ENCODE measurements at places on chromosomes 3 and 15.

DNA sequence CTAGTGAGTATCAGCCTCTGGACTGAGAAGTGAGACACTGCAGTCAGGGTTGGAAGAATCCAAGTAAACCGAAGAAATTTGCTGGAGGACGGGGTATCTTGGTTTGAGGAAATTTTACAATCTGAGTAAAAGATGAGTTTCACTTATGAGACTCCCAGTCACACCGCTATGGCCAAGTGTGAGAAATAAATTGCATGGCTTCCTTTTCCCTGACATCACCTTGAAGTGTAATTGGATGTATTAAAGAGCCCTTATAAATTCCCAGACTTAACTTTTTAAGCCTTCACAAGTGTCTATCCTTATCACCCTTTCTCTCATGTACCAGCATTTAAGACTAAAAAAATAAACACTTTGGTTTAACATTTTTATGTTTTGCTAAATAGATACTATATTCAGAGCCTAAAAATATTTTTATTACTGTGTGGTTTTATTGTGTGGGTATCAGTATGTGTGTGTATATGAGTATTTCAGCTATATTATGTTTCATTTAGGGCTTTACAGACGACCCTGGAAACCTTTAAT, 23.8 kb downstream of the USP3 start:
- no peak for DNase-seq

DNA sequence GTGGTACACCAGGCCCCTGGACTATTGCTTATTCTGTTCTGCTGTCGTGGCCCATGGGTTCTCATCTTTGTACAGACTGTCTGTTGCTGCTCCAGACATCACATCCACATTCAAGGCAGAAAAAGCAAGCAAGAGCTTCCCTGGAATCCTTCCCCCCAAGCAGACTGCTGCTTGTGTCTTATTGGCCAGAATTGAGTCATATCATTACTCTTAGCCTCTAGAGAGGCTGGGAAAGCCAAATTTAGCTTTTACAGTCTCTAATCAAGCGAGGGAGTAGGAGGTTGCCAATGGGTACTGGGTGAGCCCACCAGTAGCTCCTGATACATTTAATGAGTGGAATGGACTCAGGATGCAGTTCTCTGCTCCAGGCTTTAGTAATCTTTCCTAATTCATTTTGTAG, 39.4 kb downstream of the RAB6B start:
- DNase-seq, result no peak

DNA sequence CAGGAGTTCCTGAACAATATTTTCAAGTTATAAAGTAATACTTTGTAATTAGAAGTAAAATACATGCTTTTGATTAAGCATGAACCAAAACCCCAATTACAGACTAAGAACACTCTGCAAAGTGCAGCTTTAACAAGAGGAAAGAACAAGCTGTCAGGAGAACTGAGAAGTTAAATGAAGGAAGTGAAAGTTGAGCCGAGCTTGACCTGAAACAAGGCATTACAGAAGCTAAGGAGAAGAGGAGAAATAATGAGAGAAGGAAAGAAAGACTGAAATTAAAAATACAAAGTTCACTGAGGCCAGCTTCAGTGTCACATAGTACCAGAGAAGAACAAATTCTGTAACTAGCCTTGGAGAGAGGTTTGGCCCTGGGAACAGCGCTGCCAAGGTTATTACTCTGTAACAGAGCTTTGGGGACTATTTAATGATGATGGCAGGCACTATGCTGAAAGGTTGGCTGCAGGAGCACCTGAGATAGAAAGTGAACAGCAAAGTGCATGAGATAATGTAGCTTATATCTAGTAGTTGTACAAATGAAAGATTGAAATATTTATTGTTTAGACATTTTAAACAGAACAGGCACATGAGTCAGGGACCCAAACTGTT, 241.9 kb upstream of the PEX5L start:
- DNase-seq, result no peak

DNA sequence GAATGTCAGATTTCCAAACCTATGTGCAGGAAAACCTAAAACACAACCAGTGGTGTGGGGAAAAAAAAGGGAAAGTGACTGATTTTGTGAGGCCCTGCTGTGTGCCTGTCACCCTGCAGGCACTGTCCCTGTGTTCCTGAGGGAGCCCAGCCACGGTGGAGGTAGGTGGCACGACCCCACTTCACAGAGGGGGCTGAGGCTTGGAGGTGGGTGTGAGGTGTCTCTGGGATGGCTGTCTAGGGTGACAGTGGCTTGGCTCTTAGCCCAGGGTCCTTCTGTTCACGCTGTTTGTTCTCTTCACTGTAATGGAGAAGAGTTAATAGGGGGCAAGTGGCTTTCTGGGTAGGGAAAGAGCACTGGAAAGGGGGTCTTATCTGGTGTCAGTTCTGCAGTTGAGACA, 22.6 kb downstream of the RASGRF1 start:
- DNase-seq, result no peak

DNA sequence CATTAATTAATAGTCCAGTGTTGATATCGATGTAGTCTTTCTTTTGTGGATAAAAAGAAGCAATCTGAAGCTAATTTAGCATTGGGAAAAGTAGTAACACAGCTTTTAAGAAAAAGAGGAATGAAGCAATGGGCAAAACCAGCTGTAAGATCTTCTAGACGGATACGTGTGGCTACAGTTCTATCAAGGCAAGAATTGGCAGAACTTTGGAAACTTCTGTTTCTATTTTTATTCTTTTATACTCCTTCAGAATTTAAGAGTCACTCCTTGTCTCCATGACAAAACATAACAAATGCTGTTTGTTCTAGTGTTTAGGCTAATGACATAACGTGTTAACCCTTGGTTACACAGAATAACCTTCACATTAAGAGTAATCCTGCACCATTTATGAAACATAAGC, 289.2 kb downstream of the ROBO2 start:
- DNase-seq, result no peak

DNA sequence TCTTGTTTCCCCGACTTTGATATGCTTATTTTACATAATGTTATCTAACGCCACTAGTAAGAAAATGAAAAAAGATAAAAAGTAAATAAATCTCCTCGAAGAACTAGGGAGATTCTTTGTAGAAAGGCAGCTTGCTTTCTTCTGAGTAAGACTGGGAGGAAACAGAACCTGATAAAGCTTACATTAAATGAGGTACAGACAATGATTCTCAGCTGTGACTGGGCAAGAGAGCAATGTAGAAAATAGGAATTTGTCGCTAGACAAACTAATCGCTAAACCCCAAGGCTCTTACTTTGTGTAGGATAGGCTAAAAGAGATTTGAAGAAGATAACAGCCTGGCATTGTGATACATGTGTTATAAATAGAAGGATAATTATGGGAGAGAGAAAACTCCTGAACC, 919.0 kb upstream of the ALCAM start:
- DNase-seq, result no peak

DNA sequence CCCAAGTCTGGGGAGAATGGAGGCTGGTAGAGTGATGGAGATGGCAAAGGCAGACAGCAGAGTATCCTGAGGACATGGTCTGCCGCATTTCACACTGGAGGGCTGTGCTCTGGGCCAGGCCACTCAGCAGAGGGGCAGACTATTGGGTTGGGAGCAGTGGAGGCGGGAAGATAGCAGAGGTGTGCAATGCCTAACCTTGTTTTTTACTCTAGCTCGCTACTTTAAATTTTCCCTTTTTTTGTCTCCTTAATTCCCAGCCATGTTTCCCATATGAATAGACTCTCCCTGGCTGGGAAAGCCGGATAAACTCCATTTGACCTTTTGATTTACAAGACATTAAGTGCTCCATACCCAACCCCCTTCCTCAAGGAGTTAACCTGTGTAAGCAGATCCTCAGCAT, 33.5 kb upstream of the ST6GAL1 start:
- no peak for DNase-seq

GRCh38 chr3:175258763-175259162, 399.6 kb downstream of the NAALADL2 start:
- DNase-seq, result no peak

GRCh38 chr3:16816048-16816780, 68.5 kb upstream of the PLCL2 start:
- no peak for DNase-seq

DNA sequence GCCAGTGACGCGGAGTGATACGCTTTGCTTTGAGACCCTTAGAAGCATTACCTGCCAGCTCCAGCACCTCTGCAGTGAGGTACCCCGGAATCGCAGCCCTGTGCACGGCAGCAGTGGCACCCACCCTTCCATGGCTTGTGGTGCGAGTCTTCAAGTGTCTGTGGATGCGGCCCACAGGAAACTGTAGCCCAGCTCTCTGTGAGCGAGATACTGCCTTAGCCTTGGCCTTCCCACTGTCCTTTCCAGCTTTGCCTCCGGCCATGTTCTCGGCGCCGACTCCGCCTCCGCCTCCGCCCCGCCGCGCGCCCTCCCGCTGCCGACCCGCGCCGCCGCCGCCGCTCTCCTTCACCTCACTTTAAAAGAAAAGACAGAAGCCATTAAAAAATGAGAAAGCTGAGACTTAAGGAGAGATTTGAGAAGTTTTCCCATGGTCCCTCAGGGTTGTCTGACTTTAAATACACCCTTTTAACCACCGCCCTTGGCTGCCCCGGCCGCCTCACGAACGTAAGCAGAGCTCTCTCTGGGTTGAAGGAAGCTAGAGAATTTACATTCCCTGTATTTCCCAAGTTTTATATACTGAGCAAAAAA, 78.5 kb upstream of the FAM174B start:
- no peak for DNase-seq

DNA sequence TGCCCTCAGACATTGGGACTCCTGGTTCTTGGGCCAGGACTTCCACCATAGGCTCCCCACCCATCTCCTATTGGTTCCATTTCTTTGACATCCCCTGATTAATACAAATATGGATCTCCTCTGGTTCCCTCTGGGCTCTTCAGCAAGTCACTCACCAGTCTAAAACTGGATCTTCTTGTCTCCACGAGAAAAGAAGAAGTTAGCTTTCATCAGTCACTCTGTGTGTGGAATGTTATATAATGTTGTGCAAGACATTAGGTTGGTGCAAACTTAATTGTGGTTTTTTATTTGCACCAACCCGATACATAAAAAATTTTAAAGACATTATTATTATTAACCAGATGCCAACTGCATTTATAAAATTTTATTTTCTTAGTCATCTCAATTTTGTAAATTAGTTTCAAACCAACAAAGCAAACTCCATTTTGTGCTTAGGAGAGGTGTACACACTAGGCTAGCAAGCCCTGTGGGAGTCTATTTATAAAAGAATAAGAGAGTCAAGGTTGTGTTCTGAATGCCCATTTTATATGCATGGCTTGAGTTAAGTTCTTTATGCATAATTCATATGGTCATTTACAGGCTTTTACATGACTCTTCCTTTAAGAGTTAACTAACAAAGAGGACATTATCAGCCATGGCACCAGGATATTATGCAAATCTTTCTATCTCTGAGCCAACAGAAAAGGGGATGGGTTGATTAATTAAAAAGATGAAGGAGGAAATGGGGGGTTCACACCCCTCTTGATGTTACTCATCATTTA, 35.1 kb upstream of the IL12A start:
- no peak for DNase-seq

DNA sequence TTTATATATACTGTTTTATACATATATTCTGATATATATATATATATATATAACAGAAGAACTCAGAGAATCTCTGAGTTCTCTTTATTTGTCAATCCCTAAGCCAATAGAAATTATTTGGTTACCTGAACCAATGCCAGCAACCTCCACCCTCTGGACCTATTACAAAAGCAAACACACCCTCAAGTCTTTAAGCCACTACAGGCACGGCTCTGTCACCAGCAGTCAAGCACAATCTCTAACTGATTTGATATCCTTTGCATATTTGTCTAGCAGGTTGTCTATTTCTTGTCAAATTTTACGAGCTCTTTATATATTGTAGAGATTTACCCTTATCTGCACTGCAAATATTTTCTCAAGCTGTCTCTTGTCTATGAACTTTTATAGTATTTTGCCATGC, 66.6 kb upstream of the TOPAZ1 start:
- DNase-seq, result no peak

- no peak for DNase-seq
These were observed 25.2 kb downstream of the NIPA1 start for GRCh38 chr15:22811640-22812039.
